Hair follicular keratinocyte (primary cell): ENCODE measurements at places on chromosomes 6 and 20. TPM values are rescaled to one million over a fixed set of nuclear protein-coding genes. Genes with fewer than 3 reads are reported as not detected.

The GRIK2 gene
- not detected in 2 replicates for total RNA-seq

The ADAM33 gene
- 0.04 TPM in 1 of 2 replicates, not detected in the other for total RNA-seq

The PRDM13 gene
- total RNA-seq = 0.08 TPM in 1 of 2 replicates, not detected in the other

The MATN4 gene
- total RNA-seq = not detected in 2 replicates

The LZTS3 gene
- total RNA-seq = 6.4 and 9.4 TPM in 2 replicates

The CFAP61 gene
- total RNA-seq = 0.08 TPM in 1 of 2 replicates, not detected in the other
